ENCODE measurements at places on chromosomes 5 and 9. TPM values are rescaled to one million over a fixed set of nuclear protein-coding genes. Genes with fewer than 3 reads are reported as not detected.

Gene PTGR1
- 79.1 TPM for total RNA-seq

Gene DND1
- total RNA-seq, result 1.1 TPM

Gene PKD2L2
- not detected for total RNA-seq

Gene CTNND2
- not detected for total RNA-seq

Gene AK8
- not detected for total RNA-seq

Gene ELOVL7
- not detected for total RNA-seq

Gene SLC25A51
- total RNA-seq, result 36.2 TPM

Gene ANKH
- total RNA-seq, result 31.4 TPM

Gene ACTBL2
- total RNA-seq, result not detected

Gene DOLPP1
- total RNA-seq, result 17.7 TPM

Gene PCDHGA10
- 4.4 TPM for total RNA-seq

Measured in endothelial cell of umbilical vein (primary cell).